ENCODE measurements at places on chromosomes 3 and 15.

GRCh38 chr3:146542978-146543377 lies 1.4 kb downstream of the PLSCR1 start:
- no peak for DNase-seq

DNA sequence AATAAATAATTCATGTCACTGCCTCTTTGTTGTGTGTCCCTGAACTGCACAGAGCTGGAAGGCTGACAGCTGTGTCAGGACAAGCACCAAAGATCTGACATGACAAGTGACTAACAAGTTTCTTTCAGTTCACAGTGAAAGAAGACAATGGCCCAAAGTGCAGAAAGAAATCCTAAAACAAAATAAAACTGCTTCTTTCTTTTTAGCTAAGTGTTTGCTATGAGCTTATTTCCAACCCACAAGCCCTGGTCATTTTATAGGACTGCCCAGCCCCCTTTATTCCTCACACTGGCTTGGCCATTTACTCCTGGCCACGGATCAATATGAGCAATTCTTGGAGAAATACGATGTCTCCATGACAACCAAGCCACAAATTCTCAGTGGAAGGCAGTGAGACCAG lies 238.5 kb downstream of the WDR72 start:
- no peak for DNase-seq

DNA sequence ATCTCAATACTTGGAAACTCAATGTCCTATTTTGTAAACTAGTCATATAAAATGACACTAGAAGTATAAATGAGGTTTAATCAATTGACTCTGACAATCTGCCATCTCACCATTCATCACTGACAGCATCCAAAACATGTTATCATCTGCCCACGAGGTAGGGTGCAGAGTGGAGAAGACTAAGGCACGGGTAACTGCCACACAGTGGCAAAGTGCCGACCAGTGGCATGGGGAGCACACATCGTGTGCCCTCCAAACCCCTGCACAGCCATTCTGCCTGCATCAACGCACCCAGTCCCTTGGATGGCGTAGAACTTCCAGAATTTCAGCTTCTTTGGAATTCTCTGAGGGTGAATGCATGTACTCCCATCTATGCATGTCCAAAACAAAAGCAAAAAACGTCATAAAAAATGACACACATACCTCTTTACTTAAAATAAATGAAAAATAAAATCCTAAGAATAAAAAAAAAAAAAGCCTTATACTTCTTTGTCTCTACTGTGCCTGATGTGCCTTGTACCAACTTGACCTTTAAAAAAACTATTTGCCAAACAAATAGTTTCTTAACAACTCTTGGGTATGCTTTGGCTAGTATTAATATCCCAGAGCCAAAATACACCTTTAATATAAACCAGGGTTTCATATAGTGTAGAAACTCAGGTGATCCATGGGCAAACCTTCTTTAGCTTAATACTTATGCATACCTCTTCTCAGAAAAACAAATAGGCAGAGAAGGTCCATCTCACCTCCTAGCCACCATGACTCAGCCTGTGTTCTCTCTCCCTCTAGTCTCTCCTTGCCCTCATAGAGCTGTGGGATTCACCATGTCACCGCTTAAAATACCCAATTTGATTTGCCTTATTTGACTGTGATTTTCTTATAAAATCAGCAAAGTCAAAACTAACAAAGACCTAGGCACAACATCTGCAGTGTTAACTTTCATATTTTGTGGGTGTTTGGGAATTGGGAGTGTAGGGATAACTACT lies 12.7 kb downstream of the CPOX start:
- no peak for DNase-seq

DNA sequence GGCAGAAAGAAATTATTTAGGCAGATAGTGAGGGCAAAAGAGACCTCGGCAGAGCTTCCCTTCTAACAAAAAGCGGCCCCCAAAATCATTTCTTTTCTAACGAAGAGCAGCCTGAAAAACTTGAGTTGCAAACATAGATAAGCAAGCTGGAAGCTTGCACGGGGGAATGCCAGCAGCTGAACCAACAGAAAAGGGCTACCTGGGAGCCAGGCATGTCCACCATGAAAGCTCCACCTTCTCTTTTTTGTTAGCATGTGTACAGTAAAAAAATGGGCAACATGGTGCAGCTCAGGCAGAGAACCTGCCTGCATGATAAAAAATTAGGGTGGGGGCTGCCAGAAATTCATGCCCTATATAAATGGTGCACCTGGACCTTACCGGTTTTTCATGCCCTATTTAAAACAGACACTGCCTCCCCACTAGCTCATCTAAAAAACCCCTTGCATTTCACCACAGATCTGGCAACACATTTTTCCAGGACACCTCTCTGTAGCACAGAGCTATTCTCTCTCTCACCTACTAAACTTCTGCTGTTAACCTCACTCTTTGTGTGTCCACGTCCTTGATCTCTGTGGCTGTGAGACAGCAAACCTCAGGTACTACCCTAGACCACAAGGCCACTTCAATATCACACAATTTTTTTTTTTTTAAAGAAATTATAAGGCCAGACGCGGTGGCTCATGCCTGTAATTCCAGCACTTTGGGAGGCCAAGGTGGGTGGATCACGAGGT lies 18.7 kb downstream of the SLC33A1 start:
- DNase-seq, result no peak

DNA sequence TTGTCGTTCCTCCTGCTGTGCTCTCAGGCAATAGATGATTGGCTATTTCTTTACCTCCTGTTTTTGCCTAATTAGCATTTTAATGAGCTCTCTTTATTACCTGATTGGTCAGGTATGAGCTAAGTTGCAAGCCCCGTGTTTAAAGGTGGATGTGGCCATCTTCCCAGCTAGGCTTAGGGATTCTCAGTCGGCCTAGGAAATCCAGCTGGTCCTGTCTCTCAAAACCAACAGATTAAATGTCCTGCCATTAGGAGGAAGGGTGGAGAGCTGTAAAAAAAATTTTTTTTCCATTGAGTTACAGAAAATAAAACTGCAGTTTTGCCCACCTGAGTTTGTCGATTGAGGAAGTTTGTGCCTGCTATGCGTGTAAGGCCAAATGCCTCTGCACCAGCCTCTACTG lies 5.4 kb upstream of the ACSBG1 start:
- no peak for DNase-seq

DNA sequence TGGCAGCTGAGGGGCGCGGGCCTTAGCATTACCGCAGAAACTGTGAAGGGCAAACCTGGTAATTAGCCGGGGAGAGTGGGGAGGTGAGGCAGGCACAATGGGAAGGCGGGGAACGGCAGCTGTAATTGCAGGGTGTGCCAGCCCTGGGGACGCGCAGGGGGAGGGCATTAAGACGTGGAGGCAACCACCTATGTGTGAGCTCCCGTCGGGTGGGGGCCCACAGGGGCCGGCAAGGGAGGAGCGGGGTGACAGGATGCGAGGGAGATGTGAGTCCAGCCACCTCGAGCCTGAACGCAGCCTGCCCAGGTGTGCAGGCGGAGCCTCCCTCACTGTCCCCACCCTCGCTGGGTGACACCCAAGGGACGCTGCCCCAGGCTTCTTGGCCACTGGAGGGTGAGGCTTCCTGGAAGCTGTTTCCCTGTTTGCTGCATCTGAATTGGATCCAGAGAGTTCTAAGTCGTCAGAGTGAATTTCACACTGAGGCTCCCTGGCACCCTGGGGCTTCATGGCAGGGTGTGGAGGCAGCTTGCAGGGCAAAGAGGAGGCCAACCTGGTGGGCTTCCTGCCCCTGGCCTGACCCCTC lies 130.6 kb upstream of the MEF2A start:
- no peak for DNase-seq

DNA sequence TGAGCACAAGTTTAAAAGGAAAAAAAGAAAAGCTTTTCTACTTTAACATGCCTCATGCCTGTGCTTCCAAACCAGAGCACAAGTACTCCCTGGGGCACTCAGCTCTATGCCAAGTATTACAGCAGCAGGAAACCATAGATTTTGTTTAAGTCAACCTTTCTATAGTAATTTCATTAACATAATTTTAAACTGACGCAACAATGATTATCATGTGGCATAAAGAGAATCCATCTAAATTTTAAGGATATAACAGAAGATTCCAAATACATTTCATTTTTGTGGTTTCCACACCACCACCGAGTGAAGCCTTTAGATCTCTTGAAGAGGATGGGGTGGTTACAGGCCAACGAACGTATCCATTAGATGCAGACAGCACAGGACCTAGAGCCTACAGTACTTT lies 112.1 kb downstream of the TNIK start:
- no peak for DNase-seq

- DNase-seq, result no peak
Observed at GRCh38 chr3:139297588-139298311, 46.1 kb upstream of the MRPS22 start.

DNA sequence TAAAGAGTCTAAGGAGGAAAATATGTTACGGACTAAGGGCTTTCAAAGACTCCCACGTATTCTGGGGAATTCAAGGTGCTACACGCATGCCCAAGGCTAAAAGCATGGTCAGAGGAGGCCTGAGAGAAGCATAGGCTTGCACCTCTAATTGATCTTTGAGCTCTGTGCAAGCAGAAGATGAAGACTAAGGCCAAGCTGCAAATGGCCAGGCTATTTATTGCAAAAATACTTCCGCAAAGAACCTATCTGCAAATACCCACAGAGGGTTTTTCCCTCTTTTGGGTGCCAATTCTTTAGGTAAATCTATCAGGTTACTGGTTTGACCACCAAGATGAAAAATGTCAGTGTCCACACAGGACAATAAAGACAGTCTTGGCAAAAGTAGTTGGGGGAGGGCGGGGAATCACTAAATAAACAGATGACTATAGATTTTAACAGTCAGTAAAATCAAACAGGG lies 119.5 kb downstream of the STAG1 start:
- no peak for DNase-seq

DNA sequence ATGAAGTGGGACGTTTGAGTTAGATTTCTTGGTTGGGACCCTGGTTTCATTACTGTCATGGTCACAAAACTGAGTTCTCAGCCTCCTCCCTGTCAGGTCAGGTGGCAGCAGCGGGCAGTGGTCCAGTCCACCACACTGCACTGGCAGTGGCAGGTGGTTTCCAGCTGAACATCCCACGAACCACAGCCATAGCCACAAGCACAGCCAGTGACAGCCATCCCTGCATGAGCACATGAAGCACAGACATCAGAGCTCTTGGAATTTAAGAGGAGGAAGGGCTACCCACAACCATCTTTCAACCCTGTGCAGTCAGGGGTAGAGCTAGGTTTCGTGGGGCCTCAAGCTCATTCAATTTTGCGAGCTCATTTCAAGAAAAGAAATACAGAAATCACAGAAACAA lies 1.5 kb downstream of the RETNLB start:
- DNase-seq, result no peak

GRCh38 chr3:49781415-49782199 lies 4.7 kb downstream of the IP6K1 start:
- no peak for DNase-seq

GRCh38 chr3:153666991-153667740 lies 454.0 kb upstream of the ARHGEF26 start:
- no peak for DNase-seq

DNA sequence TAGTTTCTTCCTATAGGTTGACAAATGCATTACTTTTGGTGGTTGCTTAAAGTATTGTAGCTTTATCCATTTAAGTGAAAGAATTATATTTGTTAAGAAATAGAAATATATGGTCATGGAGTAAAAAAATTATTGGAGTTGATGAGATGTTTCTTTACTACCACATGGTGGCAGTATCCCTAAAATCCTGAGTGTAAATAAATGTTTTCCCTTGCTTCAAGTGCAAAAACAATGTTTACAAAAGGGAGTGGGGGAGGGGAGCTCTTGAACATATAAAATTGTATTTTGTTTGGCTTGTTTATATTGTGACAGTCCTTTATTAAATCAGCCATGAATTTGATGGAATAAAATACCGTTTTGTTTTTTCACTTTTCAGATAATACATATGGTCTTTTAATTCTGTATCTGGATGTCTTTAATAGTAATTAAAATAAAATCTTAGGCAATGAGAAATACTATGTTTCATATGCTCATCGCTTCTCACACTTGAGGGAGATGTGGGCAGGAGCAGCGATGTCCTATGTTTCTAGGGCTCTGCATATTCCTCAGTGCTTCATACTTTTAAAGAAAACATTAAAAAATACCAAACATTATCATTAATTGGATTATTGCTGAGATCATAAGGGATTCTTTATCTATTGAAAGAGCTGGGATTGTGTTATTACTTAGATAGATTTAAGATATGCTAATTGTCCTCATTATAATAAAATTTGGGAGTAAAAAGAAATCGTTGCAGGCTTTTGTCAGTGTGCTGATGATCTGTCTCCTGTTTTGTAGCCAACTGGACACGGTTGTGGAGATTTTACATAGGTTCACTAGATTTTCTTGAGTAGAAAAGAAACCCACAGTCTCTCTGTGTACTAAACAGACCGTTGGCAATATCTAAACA lies 349.7 kb downstream of the TUSC7 start:
- DNase-seq, result no peak

GRCh38 chr15:50953302-50953701 lies 44.8 kb downstream of the AP4E1 start:
- DNase-seq, result no peak

DNA sequence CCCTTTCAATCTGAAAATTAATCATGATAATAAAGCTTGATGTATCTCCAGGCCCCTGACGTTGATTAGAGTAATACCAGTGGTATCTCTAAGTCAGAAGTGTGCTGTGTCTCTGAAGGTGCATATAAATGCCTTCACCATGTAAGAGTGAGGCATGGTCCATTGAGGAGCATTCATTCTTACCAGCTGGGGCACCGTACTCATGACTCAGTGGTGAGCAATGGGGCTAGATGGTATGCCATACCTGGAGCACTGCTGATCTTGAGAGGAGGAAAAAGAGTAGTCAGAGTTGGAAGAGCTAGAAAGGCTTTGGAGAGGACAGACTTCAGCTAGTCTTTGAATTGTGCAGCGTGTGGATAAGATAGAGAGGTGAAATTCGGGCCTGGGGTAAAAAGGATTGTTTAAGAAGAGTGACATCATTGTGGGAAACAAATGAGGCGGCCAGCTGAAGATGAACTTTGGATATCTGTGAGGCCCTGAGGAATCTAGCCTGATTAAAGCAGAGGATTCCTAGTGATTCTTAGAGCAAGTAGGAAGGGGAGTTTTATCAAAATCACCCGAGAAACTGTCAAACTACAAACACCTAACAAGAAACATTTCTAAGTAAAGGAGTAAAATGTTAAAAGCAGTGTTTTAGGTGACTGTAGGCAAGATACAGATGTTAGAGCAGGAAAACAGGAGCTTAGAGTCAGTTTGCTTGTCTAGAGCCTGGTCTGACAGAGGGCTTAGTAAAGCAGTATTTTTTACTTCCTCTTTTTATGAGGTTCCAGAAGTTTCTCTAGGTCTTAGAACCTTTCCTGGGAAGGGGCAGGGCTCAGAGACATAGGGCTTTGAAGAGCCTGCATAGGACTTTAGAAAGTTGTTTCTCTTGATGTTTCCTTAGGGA lies 13.6 kb downstream of the TMOD3 start:
- DNase-seq, result no peak
